ENCODE measurements at places on chromosomes 7 and 10.

GRCh38 chr7:114548081-114548980, 133.7 kb downstream of the FOXP2 start:
- DNase-seq = no peak

- DNase-seq = no peak
Observed at GRCh38 chr10:97025613-97026242, 160.0 kb downstream of the SLIT1 start.

GRCh38 chr10:62511656-62512055, 137.5 kb downstream of the ZNF365 start:
- no peak for DNase-seq

GRCh38 chr10:100516847-100517246, 2.8 kb downstream of the SEC31B start:
- DNase-seq = no peak

DNA sequence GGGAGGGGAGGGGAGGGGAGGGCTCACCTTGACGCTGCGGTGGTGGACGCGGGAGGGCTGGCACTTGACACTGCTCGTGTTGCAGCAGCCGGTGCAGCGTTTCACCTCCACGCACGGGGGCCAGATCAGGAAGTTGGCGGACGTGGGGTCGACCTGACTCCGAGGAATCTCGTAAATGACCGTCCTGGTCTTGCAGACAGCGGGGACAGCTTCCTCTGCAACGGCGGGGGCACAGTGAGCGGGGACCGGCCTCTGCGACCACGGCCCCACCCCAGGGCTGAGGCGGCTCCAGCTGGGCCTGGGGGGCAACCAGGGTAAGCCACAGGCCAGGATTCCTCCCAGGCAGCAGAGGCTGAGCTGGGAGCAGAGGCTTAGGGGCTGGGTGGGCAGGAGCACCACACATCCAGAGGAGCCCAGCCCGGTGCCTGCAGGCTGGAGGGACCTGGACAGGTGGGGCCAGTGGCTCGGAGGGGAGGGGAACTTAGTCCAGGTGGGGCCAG, 8.8 kb downstream of the PDGFA start:
- DNase-seq = no peak

DNA sequence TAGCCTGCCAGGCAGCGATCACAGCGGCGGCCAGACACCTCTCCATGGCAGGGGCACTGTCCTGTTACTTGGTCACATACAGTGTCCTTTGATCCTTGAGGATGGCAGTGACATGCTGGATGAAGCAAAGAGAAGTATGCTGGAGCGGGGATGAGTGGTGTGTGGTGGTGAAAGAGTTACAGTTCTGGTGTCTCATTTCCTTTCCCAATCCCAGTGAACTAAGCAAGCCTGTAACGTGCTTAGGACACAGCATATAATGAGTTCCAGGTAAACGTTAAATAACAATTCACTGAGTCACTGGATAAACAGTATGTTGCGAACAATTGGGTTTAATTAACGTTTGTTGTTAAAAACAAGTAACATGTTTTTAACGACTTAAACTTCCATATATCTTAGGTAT, 63.5 kb upstream of the LAMB1 start:
- no peak for DNase-seq

DNA sequence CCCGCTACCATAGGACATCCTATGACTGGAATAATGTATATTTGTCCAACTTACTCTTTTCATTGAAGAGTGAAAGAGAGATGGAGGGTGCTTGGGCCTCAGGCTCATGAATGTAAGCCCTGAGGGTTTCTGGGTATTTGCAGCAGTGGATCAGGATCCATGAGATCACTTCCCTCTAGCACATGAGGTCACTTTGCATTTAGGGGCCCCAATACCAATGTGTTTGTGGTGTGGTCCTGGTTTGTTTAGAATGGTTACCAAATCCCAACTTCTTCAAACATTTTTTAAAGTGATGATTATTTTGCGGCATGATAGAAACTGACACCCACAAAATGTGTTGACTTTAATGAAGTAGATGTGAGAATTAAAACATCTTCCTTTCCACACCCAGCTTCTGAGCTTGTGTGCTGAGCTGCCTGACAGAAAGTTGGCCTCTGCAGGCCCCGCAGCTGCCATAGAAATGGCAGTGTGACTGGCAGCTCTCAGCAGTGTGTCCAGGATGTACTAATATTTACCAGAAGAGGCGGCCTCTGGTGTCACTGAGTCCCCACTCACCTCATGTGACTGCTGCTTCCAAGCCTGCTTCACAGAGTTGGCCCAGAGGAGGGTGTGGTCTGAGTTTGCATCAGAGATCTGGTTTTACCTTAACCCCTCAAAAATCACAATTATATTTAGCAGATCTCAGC, 447.6 kb upstream of the NPVF start:
- no peak for DNase-seq

- no peak for DNase-seq
Observed at GRCh38 chr10:88126699-88127098, 263.3 kb downstream of the PTEN start.

DNA sequence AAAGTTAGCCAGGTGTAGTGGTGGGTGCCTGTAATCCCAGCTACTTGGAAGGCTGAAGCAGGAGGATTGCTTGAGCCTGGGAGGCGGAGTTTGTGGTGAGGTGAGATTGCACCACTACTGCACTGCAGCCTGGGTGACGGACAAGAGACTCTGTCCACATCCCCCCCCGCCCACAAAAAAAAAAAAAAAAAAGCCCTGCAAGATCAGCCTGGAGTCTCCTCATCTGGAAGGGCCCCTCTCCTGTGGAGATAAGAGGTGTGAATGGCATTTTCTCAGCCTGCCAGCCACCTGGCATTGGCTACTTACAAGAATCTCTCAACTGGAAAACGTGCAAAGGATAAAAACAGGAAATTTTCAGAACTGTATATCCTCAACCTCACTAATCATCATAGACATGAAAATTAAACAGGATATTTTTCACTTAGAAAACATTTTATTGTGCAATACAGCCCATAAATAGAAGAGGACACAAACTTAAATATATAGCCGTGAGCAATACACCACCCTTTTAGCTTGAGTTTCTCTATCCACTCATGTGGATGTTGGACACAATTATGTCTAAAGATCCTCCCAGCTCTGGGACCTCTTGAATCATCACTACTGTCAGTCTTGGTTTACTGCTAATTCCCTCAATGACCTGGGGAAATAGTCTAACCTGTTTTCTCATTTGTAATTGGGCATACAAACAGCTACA, 11.3 kb upstream of the TSPAN15 start:
- DNase-seq = no peak

- DNase-seq = no peak
Observed at GRCh38 chr10:37934791-37935190, 41.7 kb downstream of the ZNF25 start.

DNA sequence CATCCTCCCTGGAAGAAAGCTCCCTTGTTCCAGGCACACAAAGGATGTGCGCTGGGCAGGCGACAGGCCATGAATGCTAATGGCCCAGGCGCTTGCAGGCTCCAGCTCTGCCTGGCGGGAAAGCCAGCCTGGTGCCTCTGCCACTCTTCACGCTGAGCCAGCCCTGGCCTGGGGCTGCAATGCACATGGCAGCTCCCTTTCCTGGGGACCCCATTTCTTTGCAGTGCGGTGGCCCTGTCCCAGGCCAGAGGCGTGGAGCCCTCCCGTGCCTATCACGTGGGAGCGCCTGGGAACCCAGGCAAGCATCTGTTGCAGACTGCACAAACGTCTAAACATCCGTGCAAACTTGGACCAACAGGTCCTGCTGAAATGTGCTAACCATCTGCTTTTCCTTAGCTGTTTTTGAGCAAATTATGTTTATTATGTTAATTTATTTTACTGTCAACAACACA, 152.1 kb upstream of the LYZL2 start:
- DNase-seq = no peak

GRCh38 chr7:32094516-32094915, 24.3 kb upstream of the PDE1C start:
- DNase-seq = no peak

- no peak for DNase-seq
Observed at GRCh38 chr10:75014516-75015230, 96.8 kb upstream of the SAMD8 start.

GRCh38 chr10:108392286-108392685, 1227.8 kb upstream of the SORCS1 start:
- DNase-seq = no peak

- no peak for DNase-seq
Observed at GRCh38 chr7:80403686-80404241, 108.1 kb downstream of the GNAT3 start.

- no peak for DNase-seq
Observed at GRCh38 chr7:104894314-104894713, 119.7 kb upstream of the KMT2E start.

DNA sequence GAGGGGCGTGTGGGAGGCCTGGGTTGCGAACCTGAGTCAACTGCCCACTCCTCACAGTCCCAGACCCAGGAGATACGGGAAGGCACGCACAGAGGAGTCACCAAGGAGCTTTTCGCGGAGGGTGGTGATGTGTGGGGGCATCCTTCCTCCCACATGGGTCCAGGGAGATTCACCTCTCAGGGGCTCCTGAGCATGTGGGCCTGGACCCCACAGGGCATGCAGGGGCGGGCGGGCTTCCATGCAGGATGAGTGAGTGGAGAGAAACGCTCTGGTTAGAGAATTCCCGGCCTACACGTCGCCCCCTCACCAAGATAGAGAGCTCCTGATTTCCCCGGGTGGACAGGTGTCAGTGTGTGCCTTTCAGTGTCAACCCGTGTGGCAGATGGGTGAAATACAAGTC, 641.7 kb upstream of the FZD8 start:
- no peak for DNase-seq

DNA sequence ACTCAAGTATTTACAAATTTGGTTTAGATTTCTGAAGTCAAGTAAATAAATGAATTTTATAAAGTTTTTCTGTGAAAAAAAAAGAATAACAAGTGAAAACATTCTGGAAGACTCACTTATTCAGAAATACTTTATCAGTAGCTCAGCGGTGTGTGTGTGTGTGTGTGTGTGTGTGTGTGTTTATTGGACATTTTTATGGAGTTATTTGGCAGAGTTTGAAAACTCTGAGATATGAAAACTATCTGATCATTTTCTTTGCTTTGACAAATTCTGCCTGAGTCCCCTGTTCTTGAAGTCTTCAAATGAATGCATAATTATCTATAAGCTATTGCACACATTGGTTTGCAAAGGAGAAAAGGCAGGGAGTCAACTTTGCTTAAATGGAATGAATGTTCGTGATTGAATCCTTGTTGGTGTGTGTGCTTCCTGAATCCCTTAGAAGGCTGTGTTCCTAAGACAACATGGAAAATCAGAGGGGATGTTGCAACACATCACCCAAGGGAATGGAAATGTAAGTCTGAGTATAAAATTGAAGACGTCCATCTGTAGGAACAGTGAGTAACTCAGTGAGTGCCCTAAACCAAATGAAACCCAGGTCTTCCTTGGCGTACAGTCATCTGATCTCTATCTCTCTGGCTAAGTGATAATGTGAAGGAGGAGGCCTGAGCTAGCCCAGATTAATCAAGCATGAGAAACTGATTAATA, 160.9 kb downstream of the REEP3 start:
- no peak for DNase-seq

GRCh38 chr7:116087291-116087690, 56.7 kb upstream of the TFEC start:
- DNase-seq = no peak

DNA sequence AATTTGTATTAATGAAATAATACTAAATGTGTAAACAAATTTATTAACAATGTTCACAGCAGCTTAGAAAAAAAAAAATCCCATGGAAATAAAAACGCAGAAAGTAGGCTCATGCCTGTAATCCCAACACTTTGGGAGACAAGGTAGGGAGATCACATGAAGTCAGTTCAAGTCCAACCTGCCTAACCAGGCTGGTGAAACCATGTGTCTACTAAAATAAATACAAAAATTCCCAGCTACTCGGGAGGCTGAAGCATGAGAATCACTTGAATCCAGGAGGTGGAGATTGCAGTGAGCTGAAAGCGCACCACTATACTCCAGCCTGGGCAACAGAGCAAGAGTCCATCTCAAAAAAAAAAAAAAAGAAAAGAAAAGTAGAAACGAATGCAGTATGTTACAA, 36.2 kb downstream of the LARP4B start:
- DNase-seq = no peak

DNA sequence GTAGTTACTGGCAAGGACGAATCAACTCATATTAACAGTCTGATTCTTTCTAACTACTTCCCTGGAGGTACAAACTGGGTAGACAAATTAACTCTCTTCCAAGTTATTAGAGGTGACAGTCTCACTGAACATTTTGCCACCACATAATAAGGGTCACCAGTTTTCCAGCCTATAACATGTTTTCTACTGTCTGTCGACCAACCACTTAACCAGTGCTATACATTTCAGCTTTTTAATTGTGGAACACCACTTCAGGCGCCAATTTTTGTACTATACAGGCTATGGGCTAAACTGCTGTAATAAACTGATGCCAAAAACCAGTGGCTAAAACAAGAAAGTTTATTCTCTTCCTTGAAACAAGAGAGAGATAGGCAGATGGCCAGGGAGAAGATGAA, 13.3 kb downstream of the ZNF438 start:
- DNase-seq = no peak

DNA sequence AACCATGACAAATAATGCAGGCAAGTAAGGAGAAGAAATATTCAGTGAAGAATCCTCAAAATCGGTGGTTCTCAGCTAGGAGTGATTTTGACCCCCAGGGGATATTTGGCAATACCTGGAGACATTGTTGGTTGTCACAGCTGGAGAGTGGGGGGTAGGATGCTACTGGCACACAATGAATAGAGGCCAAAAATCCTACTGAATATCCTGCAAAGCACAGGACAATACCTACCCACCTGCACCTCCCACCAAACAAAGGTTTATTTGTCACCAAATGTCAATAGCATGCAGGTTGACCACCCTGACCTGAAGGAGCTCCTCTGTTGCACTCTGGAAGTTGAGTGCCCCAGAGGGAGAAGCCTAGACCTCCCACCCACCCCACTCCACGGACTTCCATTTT, 1028.6 kb downstream of the CNTNAP2 start:
- DNase-seq = no peak

- no peak for DNase-seq
Observed at GRCh38 chr10:73875139-73875475, 752 bp upstream of the CAMK2G start.

- no peak for DNase-seq
Observed at GRCh38 chr7:154918741-154919140, 84.2 kb downstream of the PAXIP1 start.

DNA sequence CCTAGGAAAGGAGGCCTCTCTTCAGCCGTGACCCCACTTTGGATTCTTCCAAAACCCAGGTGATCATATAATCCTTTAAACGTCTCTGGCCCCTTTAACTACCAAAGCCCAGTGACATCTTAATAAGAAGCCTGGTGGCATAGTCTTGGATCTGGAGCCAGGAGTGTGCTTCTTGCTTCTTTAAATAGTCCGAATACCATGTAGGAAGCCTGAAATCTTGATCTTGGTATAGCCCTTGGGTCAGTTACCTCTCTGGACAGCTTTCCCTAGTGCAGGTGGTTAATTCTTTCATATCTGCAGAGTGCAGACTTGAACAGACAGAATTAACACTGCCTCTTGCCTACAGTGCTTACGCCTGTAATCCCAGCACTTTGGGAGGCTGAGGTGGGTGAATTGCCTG, 138.6 kb upstream of the EFCAB10 start:
- no peak for DNase-seq

All from DMS 273 treated with DMSO at 0.1 percent for 48 hours (cell line).